NCI-H446 treated with DMSO at 0.1 percent for 48 hours (cell line): ENCODE measurements at places on chromosomes 5 and 9.

GRCh38 chr5:118726891-118727290 is 261.5 kb downstream of the DTWD2 start:
- DNase-seq, result no peak

- no peak for DNase-seq
These were observed 8.4 kb upstream of the MXD3 start for GRCh38 chr5:177319913-177320588.

DNA sequence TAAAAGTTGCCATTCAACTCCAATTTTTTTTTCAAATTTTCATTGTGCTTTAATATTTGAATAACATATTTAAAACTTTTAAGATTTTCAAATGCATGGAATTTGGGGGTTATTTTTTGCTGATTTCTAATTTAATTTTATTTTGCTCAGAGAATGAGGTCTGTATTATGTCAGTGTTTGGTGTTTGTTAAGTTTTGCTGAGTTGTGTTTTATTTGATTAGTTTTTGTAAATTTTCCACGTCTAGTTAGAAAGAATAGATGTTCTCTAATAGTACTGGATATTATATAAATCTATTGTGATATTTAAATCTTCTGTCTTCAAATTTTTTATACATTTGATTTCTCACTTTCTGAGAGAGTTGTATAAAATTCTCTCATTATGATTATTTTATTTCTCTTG is 145.9 kb downstream of the MACIR start:
- DNase-seq, result no peak

GRCh38 chr9:128552744-128553440 is 505 bp downstream of the SPTAN1 start:
- no peak for DNase-seq

DNA sequence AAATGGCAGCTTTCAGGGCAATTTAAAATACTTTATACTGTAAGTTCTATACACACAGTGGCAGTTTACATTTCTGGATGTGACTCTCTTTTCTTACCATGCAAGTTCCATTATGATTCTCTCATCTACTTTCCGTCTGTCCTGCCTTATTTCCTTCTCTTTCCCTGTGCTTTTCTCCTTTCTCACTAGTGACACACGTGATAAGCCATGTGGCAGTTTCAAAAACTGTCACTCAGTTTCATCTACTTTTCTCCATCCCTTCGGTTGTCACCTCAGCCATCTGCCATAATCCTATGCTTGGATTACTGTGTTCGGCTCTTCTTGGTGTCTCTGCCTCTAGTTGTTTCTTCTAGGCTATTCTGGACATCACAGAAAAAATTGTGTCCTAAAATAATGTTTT is 46.8 kb upstream of the ATG10 start:
- DNase-seq, result no peak

- peak; percentile 14 for DNase-seq
These were observed 126.3 kb downstream of the ATPSCKMT start for GRCh38 chr5:10123254-10123989.

GRCh38 chr9:71769175-71770161 is 1.2 kb upstream of the CEMIP2 start:
- no peak for DNase-seq

DNA sequence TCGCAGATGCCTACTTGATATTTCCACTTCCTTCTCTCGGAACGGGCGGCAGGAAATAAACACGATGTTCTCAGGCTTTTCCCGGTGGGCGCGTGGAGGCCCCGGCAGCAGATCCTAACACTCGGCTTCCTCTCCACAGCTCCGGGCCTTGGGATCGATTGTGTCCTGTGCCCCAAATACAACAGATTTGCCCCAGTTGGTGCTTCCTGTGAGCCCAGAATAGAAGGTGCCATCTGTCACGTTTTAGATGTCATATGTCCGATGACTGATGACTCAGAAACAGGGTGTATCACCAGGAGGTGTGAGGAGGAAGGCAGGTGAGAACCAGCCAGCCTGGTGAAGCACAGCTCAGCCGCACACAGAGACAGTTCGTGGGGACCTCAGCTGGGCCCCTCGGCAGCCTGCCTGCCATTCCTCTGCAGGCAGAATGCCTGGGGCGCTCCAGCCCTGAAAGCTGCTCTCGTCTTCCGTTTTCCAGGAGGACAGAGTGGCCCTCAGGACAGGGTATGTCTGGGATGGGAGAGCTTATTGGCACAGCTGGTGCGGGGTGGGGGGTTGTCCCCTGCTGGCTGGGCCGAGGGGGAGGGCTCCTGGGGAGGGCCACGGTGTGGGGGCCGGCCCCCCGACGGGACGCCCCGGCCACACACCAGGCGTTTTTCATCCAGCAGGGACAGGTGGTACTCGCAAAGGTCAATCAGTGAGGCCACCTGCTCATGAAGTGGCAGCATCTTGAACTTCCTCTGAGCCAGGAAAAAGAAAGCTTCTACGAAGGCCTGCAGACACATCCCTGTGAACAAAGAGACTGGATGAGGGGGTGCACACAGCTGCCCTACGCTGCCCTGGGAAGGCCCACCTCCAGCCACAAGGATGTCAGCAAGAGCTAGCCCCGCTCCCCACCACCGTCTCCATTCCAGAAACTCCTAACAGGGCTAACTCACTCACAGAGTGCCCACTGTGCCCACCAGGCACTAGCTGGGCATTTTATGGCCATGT is 171.0 kb downstream of the DAB2IP start:
- no peak for DNase-seq

GRCh38 chr9:112348257-112349007 is 15.0 kb upstream of the PTBP3 start:
- DNase-seq, result no peak

GRCh38 chr9:75539523-75539922 is 350.9 kb upstream of the PCSK5 start:
- DNase-seq, result no peak

DNA sequence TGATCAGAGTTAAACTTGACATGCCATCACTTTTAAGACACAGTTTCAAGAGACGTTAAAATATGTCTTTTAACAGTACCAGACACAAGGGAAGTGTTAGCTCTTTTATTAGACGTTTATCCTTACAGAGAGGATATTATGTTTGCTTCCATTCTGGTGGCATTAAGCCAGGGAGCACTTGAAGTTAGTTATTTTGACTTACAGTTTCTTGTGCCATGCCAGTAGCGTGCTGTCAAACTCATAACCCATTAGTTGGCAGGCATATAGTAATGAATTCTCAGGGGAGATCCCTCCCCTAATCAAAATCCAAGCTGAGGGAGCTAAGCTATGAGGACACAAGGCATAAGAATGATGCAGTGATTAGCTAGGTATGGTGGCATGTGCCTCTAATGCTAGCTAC is 66.5 kb downstream of the RPS6 start:
- peak; percentile 12 for DNase-seq

DNA sequence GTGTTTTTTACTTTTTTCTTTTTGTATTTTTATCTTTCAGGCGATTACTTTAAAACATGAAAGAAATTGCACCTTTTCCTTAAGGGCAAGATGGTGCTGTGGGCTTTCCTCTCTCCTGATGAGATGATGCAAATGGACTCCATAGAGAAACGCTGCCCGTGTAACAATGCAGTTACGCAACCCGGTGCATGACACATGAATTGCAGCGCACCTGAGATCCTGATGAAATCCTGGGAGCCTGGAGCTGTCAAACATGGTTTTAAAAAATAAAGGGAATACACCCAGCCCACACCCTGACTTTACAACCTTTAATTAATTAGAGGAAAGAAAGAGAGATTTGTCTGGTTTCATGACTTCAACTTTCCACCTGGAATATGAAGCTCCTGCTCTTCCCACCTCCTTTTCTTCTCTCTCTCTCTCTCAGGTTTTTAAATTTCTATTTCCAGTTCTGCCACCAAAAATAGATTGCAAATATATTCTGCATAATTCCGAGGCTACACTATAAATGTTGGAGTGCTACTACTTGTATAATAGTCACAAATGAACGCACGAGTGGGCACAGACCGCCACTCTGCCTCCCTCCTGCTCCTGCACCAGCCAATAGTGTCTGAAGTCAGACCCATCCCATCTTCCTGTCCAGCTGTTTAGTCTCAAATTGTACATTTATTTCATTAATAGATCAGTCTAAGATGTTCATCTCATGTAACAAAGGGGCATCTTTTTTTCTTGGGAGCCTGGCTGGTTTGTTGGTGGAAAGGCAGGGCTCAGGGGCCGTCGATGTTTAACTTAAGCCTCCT is 179.1 kb downstream of the AUH start:
- no peak for DNase-seq

- no peak for DNase-seq
These were observed 162.6 kb upstream of the GNA14 start for GRCh38 chr9:77810637-77811119.

DNA sequence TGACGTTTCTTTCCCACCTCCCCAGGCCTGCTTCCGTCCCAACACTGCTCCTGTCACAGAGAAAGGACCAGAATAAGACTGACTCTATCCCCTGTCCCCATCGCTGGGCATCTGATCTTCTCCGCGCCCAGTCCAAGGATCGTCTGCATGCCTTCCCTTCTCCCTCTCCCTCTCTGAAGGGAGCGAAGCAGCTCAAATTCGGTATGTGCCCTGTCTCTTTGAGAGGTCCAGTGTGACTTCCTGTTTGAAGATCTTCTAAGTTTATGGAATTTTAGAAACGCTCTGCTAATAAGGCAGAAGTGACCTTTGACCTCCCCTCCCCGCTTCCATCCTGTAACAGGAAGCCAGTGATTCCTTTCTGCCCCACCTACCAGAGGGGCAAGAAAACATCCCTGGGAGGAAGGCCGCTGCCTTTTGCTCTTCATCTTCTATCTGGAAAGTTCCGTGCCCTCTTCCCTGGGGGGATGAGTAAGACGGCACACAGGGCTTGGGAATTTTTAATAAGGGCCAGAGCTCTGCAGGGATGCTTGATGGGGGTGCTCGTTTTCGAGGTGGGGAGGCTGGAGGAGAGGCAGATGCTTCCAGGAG is 40.7 kb upstream of the RNU6ATAC start:
- DNase-seq, result no peak

DNA sequence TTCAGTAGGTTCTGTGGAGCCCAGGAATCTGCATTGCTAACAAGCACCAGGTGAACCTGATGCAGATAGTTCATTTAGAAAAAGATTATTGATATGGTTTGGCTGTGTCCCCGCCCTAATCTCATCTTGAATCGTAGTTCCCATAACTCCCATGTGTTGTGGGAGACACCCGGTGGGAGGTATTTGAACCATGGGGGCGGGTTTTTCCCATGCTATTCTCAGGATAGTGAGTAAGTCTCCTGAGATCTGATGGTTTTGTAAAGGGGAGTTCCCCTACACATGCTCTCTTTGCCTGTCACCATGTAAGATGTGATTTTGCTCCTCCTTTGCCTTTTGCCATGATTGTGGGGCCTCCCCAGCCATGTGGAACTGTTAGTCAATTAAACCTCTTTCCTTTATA is 212.0 kb downstream of the RAB3C start:
- no peak for DNase-seq

DNA sequence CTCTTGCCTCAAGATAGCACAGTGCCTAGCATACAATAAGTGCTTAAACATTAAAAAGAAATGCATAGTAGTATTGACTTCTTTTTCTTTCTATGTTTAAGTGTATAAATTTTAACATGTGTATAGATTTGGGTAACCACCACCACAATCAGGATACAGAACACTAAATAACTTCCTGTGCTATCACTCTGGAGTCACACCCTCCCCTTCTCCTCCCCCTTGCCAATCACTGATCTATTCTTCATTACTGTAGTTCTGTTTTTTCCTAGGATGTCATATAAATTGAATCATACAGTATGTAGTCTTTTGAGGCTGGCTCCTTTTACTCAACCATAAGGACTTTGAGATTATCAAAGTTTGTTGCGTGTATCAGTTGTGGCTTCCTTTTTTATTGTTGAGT is 68.5 kb downstream of the OSTF1 start:
- DNase-seq, result no peak

DNA sequence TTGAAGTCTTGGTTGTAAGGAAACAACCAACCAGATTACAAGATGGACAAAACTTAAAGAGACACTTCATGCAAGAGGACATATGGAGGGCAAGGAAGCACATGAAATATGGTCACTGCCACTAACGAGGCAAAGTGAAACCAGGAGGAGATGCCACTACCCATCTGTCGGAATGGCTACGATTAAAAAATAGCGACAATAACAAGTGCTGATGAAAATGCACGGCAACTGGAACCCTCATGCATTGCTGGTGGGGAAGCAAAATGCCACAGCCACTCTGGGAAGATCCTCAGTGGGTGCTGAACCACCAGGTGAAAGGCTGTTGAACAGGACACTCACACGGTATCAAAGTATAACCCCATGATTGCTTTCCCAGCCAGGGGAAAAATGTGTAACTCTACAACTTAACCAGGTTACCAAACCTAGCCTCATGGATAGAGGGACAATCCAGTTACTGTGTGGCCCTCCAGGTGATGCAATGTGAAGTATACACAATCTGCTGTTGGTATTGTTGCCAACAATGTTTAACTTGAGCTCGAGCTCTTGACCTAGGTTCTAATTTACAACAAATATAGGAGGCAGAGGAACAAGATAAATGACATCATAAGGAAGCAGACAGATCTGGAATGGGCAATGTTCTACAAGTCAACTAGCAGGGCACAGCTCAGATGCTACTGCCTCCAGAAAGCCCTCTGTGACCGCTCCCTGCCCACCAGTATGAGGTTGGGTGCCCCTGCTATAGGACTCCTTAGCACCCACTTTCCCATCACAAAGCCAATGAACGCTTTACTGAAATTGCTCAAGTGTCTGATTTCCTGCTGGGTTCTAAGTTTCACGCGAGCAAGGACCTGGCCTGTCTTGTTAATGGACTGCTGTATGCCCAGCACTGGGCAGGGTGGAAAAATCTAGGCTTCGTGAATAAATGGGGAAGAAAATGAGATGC is 25.8 kb downstream of the SH3PXD2B start:
- DNase-seq, result no peak

DNA sequence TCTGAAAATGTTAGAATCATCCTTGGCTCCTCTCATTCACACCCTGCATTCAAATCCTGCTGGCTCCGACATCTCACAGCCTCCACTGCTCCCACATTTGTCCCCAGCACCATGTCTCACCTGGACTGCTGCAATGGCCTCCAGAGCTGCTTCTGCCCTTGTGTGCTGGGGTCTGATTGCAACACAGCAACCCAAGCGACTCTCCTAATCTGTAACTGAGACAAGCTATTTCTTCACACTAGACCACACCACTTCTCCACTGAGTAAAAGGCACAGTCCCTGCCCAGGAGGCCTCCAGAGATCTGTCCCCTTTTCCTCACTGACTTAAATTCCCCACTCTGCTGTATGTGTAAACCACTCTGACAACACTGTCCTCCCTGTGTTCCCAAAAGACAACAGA is 151.1 kb upstream of the TAS2R1 start:
- DNase-seq, result no peak

GRCh38 chr9:93237540-93237939 is 53.6 kb downstream of the WNK2 start:
- DNase-seq, result no peak
